MCF 10A (cell line): ENCODE measurements at places on chromosomes 11 and 22.

DNA sequence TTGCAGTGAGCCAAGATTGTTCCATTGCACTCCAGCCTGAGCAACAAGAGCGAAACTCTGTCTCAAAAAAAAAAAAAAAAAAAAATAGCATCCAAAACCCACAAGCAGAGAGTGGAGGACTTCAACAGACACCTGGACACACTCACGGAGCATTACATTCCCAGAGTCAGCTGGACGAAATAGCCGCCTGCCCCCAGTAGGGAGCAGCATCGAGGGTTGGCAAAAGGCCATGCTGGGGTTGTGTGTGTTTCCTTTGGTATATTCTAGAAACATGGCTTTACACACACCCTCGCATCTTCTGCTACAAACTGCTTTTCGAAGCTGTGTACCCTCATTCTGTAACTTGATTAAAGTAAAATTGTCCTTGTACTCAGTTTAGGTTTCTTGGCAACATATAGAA, 5.3 kb downstream of the ADA2 start:
- DNase-seq = peak; percentile 47

- DNase-seq = no peak
Measured at GRCh38 chr11:123751781-123752180, 2.5 kb downstream of the OR6X1 start.

GRCh38 chr11:132728026-132728425, 804.3 kb downstream of the OPCML start:
- DNase-seq = no peak

- DNase-seq = no peak
Measured at GRCh38 chr11:6655020-6655789, 404 bp downstream of the DCHS1 start.

DNA sequence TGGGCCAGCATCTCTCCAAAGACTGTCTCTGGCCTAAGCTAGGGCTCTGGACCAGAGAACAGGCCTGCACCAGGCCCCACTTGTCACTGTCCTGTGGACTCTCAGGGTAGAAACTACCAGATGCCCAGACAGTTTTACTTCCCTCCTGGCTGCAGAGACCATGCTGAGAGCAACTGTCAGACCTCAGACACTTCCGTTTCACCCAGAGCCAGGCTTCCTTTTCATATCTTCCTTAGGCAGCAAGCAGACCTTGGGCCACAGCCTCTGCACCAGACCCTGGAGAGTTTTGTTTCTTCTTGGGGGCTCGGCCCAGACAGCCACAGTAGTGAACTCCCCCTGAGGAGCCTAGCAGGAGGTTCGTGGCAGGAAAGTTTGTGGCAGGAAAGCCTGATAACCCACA, 12.1 kb upstream of the FCHSD2 start:
- no peak for DNase-seq

DNA sequence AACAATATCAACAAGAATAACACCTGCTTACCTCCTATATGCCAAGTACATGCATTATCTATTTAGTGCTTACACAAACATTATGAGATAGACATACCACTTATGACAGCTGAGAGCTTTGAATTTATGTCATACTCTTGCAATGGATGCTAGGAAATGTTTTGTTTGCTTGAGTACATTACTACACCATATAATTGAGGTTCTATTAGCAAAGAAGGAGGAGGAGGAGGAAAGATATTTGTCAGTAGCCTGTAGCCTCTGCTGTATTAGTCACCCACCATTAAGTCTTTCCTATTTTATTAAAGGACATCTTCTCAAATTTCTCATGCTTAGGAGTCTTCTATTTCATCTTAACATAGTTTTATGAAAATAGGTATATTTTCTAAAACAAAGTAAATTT, 6.4 kb downstream of the ANO5 start:
- DNase-seq = no peak

- DNase-seq = peak; percentile 89
Measured at GRCh38 chr11:113184498-113184897, 129.9 kb upstream of the TTC12 start.

GRCh38 chr11:30567644-30568043, 18.5 kb downstream of the MPPED2 start:
- DNase-seq = no peak

DNA sequence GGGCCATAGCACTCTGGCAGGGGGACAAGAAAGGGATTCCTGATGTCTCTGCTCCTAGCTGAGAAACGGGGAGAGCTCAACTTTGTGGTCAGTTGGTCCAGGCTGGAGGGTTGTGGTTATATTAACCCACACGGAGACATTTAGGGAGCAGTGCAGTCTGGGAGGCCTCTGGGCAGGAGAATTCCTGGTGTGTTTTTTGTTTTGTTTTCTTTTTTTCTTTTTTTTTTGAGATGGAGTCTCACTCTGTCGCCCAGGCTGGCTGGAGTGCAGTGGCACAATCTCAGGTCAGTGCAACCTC, 88.0 kb upstream of the SHISAL1 start:
- no peak for DNase-seq

GRCh38 chr11:60899046-60899936, 7.1 kb downstream of the PRPF19 start:
- peak; percentile 64 for DNase-seq

DNA sequence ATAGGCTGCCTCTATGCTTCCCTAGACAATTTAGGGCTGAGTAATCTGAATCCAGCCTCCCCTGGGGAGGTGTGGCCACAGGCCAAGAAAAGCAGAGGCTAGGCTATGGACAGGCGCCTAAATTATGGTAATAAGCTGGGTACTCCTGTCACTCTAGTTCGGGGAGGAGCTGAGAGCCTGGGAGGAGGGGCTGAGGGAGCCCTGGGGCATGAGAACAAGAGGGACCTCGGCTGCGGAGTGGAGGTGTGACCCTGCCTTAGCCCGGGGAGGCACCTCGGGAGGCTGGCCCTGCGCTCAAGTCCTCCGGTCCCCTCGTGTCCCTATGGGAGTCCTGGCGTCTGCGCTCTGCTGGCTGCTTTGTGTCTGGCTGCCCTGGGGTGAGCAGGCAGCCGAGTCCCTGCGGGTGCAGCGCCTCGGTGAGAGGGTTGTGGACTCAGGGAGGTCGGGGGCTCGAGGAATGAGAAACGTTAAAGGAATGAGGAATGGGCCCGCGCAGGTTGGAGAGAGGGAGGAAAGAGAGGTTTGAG, at the start of gene OTOG:
Gene OTOG (plus strand): TSS at position 209 of the 527 bp plus-strand sequence. CDS start 114 bp downstream, at position 323.
- peak; percentile 79 for DNase-seq

DNA sequence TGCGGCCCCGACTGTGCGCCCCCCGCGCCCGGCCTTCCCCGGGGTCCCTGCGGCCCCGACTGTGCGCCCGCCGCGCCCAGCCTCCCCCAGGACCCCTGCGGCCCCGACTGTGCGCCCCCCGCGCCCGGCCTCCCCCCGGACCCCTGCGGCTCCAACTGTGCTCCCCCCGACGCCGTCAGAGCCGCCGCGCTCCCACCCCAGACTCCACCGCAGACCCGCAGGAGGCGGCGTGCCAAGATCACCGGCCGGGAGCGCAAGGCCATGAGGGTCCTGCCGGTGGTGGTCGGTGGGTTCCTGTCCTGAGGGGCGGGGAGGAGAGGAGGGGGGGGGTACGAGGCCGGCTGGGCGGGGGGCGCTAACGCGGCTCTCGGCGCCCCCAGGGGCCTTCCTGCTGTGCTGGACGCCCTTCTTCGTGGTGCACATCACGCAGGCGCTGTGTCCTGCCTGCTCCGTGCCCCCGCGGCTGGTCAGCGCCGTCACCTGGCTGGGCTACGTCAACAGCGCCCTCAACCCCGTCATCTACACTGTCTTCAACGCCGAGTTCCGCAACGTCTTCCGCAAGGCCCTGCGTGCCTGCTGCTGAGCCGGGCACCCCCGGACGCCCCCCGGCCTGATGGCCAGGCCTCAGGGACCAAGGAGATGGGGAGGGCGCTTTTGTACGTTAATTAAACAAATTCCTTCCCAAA, 3.1 kb downstream of the DRD4 start:
- DNase-seq = no peak

DNA sequence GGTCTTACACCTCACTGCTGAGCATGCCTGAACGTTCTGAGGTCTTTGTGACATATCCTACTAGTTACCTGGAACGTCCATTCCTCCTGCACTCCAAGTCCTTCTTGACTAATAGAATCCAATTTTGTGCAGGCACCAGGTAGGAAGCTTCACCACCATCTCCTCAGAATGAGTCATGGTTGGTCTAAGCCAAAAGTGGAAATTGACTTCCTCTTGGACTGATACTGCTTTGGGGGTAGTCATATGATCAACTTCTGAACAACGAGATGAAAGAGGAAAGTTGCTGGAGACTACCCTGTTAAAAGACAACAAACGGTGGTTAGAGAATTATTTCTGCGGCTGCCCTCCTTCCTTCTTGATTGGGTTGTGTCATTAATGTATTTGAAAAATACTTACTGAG, 374.2 kb upstream of the LARGE1 start:
- no peak for DNase-seq

DNA sequence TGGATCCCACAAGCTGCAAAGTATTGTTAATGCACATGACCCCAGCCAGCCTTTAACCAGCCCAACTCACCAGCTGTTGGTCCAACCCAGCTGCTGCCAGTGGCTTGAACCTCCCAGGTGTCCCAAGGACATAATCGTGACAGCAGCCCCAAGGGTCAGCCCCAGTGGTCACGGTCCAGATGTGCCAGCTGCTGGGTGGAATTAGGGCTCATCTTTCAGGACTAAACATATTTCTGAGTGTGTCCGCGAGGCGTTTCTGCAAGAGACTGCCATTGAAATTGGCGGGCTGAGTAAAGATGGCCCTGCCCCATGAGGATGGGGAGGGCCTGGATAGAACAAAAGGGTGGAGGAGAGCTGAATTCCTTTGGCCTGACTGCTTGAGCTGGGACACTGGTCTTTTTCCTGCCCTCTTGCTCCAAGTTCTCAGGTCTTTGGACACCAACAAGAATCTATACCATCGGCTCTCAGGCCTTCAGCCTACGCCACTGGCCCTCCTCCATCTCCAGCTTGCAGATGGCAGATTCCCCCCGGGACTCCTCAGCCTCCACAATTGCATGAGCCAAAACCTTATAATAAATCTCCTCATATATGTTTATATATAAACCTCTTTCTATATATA, 240.2 kb downstream of the MN1 start:
- DNase-seq = no peak

DNA sequence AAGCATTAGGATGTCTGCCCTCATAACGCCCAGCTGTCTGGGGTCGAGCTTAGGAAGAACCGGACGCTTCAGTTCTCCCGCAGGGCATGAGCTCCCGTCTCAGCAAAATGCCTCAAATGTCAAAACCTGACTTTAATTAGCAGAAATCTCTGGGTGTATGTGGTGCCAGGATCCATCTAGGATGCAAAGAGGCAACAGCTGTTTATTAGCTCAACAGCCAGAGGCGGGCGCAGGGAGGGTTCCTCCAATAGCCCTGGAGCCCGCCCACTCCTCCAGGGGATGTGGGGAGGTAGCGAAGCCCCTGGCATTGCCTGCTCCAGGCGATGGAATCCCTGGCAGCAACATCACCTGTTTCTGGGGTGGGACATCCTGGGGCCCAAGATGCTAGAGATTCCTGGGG, 39.4 kb upstream of the RTL6 start:
- no peak for DNase-seq

DNA sequence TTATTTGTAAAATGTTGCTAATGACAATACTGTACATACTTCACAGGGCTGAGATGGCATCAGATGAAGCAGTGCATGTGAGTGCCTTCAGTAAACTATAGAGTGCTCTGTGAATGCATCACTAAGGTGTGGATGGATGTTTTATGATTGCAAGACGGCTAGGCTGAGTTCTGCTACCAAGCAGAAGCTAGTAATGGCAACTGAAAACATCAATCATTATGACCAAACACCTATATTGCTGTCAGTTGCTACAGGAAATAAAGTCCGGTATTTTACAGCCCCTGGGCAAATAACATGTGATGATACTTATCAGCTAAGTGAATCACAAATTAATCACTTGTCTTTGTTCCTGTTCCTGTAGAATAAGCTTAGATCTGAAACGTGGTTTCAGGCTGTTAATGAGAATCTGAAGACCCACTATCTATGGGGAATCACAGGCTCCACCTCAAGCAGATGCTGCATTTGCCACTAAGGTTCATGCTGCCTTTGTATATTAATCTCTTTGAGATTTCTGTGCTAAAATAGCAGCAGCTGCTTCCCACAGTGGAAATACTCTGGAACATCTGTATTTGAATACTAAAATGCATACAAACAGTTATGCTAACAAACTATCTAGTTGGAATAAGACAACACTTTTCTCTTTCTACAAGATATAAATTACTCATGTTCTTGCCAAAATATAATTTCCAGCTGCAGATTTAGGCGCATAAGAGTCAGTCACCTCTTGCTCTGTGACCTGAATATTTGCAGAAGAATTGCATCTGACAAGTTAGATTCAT, 254.0 kb upstream of the PITPNB start:
- DNase-seq = peak; percentile 4

- no peak for DNase-seq
Measured at GRCh38 chr11:66907751-66908630, 50.2 kb downstream of the PC start.

DNA sequence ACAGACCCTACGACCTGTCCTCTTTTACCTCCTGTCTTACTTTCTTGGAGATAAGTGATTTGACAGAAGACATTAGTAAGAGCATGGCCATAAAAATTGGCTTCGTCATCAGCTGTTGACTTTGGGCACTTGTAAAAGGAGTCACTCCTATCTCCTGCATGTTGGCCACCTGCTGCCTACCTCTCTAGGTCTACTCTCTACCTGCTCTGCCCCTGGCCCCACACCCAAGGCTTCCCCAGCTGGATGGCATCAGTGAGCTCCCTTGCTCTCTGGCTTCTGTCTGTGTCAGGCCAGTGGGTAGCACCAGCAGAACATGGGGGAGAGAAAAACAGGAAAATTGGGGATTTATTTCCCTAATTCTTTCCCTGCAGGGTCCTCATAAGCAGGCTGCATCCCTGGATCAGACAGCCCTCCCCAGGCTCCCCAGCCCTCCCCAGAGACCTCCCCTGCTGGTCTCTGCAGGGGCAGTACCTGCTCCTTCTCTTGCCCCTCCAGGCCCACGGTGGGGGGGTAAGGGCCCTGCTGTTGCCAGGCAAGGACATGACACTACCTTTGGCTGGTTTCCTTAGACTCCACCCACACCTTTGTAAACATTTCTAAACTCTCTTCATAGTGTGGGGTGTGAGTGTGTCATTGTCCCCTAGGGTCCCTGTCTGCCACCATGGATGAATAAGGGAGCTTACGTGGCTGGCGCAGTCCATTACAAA, 157.0 kb upstream of the NECTIN1 start:
- DNase-seq = no peak

GRCh38 chr11:20002312-20003216, 157.7 kb downstream of the DBX1 start:
- no peak for DNase-seq

- DNase-seq = no peak
Measured at GRCh38 chr11:77223797-77224196, 77.7 kb downstream of the GDPD4 start.
